ENCODE measurements at places on chromosomes 3 and 15. TPM values are rescaled to one million over a fixed set of nuclear protein-coding genes. Genes with fewer than 3 reads are reported as not detected.
A peak's percentile ranks its signal among the peaks of the same experiment; 100 is the strongest.

The PLSCR2 gene
- total RNA-seq, result 0.13 TPM

The WHAMM gene
- 4.4 TPM for total RNA-seq

The GHRL gene
- total RNA-seq, result 0.51 TPM

The NAALADL2 gene
- 0.13 TPM for total RNA-seq

The PRICKLE2 gene
- total RNA-seq, result 2.8 TPM

The STRC gene
- 0.13 TPM for total RNA-seq

The CD86 gene
- total RNA-seq, result not detected

- no peak for DNase-seq
Observed at GRCh38 chr3:48999085-48999858, 7.9 kb upstream of the WDR6 start.

DNA sequence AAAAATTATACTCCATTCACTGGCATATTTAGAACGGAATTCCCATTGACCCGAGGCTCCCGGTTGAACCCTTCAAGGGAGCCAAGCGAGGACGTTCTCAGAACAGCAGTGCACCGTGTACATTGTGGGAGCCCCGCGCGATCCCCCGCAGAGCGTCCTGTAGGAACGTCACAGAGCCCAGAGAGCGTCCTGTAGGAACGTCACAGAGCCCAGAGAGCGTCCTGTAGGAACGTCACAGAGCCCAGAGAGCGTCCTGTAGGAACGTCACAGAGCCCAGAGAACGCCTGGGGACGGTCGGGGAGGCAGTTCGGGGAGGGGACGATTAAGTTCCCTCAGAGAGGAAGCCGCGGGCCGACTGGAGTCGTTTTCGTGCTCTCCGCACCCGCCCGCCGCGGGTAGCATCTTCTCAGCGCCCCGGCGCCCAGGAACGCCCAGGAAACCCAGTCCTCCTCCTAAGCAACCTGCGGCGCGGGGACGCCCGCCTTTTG is 506 bp upstream of the ATP1B3 start:
- peak; percentile 55 for DNase-seq

DNA sequence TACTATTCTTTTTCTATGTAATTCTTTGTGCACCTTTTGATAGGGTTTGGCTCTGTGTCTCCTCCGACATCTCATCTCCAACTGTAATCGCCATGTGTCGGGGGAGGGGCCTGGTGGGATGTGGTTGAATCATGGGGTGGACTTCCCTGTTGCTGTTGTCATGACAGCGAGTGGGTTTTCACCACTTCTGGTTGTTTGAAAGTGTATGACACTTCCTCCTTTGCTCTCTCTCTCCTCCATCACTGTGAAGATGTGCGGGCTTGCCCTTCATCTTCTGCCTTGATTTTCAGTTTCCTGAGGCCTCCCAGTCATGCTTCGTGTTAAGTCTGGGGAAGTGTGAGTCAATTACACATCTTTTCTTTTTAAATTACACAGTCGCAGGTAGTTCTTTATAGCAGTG is 225.8 kb upstream of the DPPA4 start:
- no peak for DNase-seq

GRCh38 chr3:122102191-122102935 is 47.2 kb downstream of the CD86 start:
- DNase-seq, result no peak

- no peak for DNase-seq
Observed at GRCh38 chr3:160665784-160666526, 11.0 kb upstream of the ARL14 start.

DNA sequence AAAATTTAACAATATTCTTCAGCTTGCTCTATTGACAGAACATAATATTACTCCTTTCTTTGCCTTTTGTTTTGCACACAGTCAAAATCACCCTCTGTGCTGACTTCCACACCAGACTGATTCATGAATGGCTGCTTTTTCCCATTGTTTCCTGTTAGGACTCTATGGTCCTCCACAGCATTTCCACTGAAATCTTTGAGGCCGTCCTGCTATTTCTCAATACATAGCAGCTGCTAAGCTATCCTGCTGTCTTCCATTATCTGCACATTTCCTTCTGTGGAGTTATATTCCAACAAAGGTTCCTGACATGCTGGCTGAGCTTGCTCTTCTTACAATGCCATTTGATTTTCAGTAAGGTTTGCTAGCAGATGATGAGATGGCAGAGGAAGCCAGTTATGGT is 153.3 kb downstream of the EPHA3 start:
- DNase-seq, result no peak

DNA sequence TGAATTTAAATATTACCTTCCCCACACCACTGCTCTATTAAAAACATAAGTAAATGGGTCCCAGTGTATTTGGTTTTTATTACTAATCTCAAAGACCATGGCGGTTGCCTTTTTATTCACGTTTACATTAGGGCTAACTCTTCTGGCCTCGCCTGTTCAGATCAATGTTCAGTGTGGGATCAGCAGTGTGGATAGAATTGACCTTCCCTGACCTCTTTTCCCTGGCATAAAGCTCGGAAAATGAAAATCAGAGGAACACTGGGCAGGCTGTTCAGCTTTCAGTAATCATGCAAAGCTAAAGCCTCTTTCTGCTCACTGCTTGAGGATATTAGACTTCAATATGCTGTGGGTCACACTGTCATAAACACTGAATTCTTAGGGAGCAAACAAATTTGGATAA is 422.6 kb upstream of the ONECUT1 start:
- DNase-seq, result no peak

GRCh38 chr3:25661694-25662437 is 2.8 kb downstream of the TOP2B start:
- DNase-seq, result no peak

GRCh38 chr3:99708207-99708745 is 69.9 kb downstream of the COL8A1 start:
- DNase-seq, result no peak

DNA sequence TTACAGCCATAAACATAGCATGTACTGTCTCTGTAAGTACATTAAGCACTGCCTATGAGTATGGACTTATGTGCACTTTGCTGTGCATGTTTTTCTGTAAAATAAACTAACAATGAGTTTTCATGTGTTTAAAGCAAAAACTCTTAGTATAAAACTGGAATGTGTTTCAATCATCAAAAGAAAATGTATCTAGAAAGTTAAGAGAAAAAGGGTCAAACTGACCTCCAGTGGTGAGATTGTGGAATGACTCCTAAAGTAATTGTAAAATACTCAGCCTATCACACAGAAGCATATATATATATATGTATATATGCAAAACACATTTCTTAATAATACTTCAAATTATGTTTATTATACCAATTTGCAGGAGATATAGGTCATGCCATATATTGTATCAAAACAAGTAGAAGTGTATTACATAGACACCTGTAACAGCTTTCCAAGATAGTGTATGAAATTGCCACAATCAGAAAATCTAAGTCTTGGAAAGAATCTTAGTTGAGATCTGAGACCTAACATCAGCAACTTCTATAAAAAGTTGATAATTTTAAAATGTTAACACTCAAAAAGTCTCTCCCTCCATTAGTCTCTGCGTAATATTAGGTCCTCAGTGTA is 199.6 kb downstream of the FMN1 start:
- peak; percentile 16 for DNase-seq

DNA sequence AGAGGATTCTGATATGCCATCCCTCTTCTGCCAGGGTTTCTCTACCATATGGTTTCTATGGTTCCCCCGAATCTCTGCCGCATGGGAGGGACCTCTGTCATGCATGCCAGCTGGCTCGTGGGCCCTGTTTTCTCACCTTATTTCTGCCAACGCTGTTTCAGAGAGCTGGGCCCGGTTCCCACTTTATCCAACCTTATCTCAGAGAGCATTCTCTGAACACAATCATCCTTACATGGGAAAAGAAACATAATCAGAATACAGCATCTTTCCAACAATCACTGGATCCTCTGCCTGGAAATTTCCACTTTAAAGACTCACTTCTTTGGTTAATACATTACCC is 234.5 kb upstream of the ZBTB20 start:
- DNase-seq, result peak; percentile 80

DNA sequence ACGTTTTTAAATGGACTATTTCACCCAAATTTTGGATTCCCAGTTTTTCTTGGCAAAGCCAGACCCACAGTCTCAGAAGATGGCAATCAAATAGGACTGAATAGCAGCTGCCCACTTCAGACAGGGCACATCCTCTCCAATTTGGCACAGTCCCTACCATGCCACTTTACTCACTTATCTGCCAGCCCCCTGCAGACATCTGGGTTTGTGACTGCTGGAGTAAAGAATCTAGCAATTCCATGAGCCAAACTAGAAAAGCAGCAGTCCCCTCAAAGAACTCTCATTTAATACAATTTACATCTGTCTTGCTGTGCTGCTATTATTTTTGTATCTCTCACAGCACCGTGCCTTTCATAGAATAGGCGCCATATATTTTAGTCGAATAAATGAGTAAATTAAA is 16.0 kb upstream of the LRRN1 start:
- DNase-seq, result no peak

- no peak for DNase-seq
Observed at GRCh38 chr3:112333381-112334317, 693 bp downstream of the CD200 start.

DNA sequence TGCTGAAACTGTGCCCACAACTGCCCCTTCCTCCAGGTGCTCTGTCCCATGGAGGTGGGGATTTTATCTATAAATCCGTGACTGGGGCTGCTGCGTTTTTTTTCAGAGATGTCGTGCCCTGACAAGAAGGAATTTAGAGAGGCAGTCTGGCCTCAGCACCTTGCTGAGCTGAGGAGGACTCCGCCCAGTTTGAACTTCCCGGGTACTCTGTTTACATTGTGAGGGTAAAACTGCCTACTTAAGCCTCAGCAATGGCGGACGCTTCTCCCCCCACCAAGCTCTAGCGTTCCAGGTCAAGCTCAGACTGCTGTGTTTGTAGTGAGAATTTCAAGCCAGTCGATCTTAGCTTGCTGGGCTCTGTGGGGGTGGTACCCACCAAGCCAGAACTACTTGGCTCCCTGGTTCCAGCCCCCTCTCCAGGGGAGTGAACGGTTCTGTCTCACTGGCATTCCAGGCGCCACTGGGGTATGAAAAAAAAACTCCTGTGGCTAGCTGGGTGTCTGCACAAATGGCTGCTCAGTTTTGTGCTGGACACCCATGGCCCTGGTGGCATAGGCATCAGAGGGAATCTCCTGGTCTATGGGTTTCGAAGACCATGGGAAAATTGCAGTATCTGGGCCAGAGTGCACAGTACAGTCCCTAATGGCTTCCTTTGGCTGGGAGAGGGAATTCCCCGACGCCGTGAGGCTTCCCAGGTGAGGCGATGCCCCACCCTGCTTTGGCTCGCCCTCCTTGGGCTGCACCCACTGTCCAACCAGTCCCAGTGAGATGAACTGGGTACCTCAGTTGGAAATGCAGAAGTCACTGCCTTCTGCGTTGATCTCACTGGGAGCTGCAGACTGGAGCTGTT is 68.5 kb upstream of the SGO1 start:
- no peak for DNase-seq
